Glutamatergic neuron (in vitro differentiated cells): ENCODE measurements at places on chromosomes 3 and 15. TPM values are rescaled to one million over a fixed set of nuclear protein-coding genes. Genes with fewer than 3 reads are reported as not detected.

The TXNRD3 gene
- total RNA-seq, result 1.8 TPM

DNA sequence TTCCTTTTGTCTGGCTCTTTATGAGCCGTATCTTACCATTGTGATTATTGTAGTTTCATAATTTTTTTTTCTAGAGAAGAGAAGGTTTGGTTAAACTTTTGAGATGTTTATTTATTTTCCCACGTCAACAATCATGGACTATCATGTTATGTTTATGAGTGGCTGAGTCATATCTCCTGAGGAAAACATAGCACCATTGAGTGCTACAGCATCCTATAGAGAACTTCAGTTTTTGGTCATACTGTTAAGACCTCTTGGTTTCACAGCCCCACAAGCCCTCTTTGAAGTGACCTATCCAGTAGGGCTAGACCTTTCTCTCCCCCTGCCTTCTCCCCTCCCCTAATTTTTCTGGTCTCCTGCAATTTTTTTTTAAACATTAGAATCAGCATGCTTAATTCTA, 20.8 kb downstream of the PIK3CA start:
- no peaks in the 10 kb centered on the region for H3K36me3 ChIP-seq
- H3K27ac ChIP-seq, result no peak overlapping the region
- no peaks in the 10 kb centered on the region for H3K27me3 ChIP-seq
- no peak overlapping the region for H3K4me3 ChIP-seq
- no peak for DNase-seq

GRCh38 chr3:13013566-13013965, 59.7 kb downstream of the IQSEC1 start:
- DNase-seq, result no peak
- H3K27ac ChIP-seq, result peak overlapping the region; percentile 31
- H3K36me3 ChIP-seq, result no peaks in the 10 kb centered on the region
- no peak overlapping the region for H3K4me3 ChIP-seq
- peaks cover 19% of the 10 kb centered on the region for H3K27me3 ChIP-seq

The FES gene
- 3.3 TPM for total RNA-seq

DNA sequence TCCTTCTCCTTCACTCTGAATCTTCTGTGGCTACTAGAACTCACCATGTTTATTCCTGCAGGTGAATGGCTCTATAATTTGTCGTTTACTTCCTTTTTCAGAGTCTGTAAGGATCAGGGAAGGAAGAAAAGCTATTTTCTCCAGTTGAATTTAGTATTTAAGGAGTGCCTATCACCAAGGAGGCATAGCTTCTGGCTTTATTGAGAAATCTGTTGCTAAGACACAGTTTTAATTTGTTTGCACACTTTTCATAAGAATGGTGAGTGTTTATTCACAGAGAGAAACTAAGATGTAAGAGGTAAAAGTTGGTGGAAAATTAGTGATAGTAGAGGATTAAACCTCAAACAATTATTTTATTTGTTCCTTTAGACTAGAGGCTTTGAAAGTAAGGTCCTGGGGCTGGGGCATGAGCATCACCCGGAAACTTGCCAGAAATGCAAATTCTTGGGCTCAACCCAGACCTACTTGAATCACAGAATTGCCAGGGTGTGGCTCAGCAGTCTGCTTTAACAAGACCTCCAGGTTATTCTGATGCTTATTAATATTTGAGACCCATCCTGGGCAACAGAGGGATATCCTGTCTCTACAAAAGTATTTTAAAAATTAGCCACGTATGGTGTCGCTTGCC, 461.3 kb downstream of the AGBL1 start:
- H3K36me3 ChIP-seq, result no peaks in the 10 kb centered on the region
- DNase-seq, result no peak
- H3K27ac ChIP-seq, result no peak overlapping the region
- H3K27me3 ChIP-seq, result no peaks in the 10 kb centered on the region

GRCh38 chr3:146575636-146576035, 29.5 kb downstream of the PLSCR5 start:
- H3K27me3 ChIP-seq, result no peaks in the 10 kb centered on the region
- no peaks in the 10 kb centered on the region for H3K36me3 ChIP-seq
- no peak overlapping the region for H3K4me3 ChIP-seq
- no peak overlapping the region for H3K27ac ChIP-seq

DNA sequence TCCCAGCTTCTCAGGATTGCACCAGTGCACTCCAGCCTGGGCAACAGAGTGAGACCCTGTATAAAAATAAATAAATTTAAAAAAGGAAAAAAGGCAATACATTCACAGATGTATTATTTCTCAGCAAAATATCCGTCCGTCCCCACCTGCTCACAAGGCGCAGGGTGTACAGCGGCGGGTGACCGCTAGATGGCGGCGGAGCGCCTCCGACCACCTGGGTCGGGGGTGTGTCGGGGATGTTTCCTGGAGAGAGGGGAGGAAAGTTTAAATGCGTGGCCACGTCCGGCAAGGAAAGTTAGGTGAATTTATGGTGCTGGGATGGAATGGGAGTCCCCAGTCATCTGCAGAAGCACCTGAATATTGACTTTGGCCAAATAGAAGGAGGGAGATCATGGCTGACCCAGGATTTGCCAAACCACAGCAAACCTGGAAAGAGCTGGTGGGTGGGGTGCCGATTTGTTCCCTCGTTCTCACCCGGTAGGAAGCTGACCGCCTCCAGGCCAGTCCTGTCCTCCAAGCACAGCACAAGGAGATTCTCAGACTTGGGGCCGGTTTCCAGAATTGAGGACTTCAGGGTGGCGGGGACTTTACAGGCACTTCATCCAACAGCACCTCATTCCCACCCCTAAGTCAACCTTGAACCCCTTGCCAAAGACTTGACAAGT, 88.3 kb downstream of the TMEM266 start:
- DNase-seq, result peak; percentile 89
- peaks cover 12% of the 10 kb centered on the region for H3K27me3 ChIP-seq
- H3K36me3 ChIP-seq, result peaks cover 6% of the 10 kb centered on the region
- peaks cover 26% of the 10 kb centered on the region for H3K4me1 ChIP-seq

- H3K4me3 ChIP-seq, result no peak overlapping the region
- peaks cover 30% of the 10 kb centered on the region for H3K4me1 ChIP-seq
- DNase-seq, result peak; percentile 78
These were observed 20.0 kb upstream of the PRR23E start for GRCh38 chr3:127172781-127173515.

The CPB1 gene
- total RNA-seq, result not detected

The IL5RA gene
- total RNA-seq, result not detected

GRCh38 chr3:188583341-188584161, 429.6 kb downstream of the LPP start:
- no peak overlapping the region for H3K4me3 ChIP-seq
- no peak overlapping the region for H3K27ac ChIP-seq
- H3K4me1 ChIP-seq, result peaks cover 4% of the 10 kb centered on the region
- H3K27me3 ChIP-seq, result peaks cover 2% of the 10 kb centered on the region
- no peak for DNase-seq
- H3K36me3 ChIP-seq, result no peaks in the 10 kb centered on the region

- H3K27me3 ChIP-seq, result no peaks in the 10 kb centered on the region
- H3K4me1 ChIP-seq, result peaks cover 15% of the 10 kb centered on the region
- no peak overlapping the region for H3K4me3 ChIP-seq
- no peaks in the 10 kb centered on the region for H3K36me3 ChIP-seq
- no peak for DNase-seq
- no peak overlapping the region for H3K27ac ChIP-seq
These were observed 18.6 kb downstream of the LRRN1 start for GRCh38 chr3:3817865-3818264.

DNA sequence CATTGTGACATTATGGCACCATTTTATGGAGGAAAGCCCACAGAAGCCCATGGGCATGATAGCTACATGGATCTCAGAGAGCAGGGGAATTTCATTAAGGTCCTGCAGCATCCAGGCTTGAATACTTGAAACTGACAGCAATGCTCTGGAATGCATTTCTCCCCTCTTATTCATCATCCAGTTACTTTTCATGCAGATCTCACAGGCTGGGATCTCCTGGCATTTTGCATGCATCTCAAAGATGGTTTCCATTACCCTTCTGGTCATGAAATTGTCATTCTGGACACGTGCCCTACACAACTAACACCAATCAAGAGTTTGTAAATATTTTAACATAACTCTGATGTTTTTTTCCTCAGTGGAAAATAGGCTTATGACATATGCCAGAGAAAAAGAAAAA, 32.4 kb downstream of the VGLL3 start:
- no peaks in the 10 kb centered on the region for H3K27me3 ChIP-seq
- DNase-seq, result no peak
- H3K4me3 ChIP-seq, result no peak overlapping the region
- peaks cover 10% of the 10 kb centered on the region for H3K4me1 ChIP-seq
- H3K27ac ChIP-seq, result no peak overlapping the region
- no peaks in the 10 kb centered on the region for H3K36me3 ChIP-seq

DNA sequence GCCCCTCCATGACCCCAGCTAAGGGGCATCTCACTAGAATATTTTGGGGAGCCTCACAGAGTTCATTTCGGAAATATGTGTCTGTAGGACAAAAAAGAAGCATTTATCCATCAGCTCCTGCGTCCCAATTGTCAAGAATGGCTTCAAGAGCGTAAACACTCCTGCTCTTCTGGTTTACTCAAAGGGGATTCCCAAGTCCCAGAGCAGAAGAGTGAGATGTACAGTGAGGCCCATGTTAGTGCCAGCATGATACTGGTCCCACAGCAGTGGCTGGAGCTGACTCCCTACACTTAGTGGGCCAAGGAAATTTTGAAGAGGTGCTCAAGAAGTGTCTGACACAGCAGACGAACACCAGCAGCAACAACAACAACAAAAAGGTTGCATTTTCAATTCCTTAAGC, 34.9 kb upstream of the ARL8B start:
- no peak for DNase-seq
- no peaks in the 10 kb centered on the region for H3K27me3 ChIP-seq
- H3K27ac ChIP-seq, result no peak overlapping the region
- H3K4me3 ChIP-seq, result no peak overlapping the region
- H3K4me1 ChIP-seq, result no peaks in the 10 kb centered on the region
- no peaks in the 10 kb centered on the region for H3K36me3 ChIP-seq

GRCh38 chr3:23817508-23818223, 11.9 kb downstream of the UBE2E1 start:
- H3K4me3 ChIP-seq, result no peak overlapping the region
- no peak for DNase-seq
- no peak overlapping the region for H3K27ac ChIP-seq
- H3K4me1 ChIP-seq, result peaks cover 2% of the 10 kb centered on the region
- H3K36me3 ChIP-seq, result no peaks in the 10 kb centered on the region

DNA sequence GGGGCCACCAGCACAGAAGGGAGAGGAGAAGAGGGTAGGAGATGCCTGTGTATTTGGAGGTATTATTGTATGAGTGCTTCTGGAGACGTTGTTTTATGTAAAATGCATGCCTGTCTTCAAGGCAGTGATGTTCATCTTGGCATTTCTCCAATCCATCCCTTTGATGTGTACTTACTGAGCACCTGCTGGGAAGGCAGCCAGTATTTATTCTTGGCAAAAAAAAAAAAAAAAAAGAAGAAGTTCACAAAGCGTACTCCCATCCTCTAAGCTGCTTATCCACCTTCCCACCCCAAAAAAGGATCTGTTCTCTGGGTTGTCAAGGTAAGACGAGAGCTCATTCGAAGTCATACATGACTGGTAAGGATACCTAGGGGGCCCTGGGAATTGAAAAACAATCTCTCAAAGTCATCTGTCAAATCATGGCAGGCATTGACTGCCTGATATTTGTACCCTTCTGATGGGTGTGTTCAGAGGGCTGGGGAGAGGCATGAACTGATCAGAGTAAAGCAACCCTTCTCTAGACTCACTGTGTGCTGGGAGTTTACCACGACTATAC, 30.0 kb upstream of the SLC6A1 start:
- no peak overlapping the region for H3K27ac ChIP-seq
- no peaks in the 10 kb centered on the region for H3K36me3 ChIP-seq
- no peak for DNase-seq
- peaks cover 4% of the 10 kb centered on the region for H3K4me1 ChIP-seq

GRCh38 chr15:89772932-89773583, 3.1 kb upstream of the MESP2 start:
- H3K27ac ChIP-seq, result no peak overlapping the region
- H3K4me1 ChIP-seq, result no peaks in the 10 kb centered on the region
- no peak overlapping the region for H3K4me3 ChIP-seq
- DNase-seq, result no peak
- H3K36me3 ChIP-seq, result no peaks in the 10 kb centered on the region

DNA sequence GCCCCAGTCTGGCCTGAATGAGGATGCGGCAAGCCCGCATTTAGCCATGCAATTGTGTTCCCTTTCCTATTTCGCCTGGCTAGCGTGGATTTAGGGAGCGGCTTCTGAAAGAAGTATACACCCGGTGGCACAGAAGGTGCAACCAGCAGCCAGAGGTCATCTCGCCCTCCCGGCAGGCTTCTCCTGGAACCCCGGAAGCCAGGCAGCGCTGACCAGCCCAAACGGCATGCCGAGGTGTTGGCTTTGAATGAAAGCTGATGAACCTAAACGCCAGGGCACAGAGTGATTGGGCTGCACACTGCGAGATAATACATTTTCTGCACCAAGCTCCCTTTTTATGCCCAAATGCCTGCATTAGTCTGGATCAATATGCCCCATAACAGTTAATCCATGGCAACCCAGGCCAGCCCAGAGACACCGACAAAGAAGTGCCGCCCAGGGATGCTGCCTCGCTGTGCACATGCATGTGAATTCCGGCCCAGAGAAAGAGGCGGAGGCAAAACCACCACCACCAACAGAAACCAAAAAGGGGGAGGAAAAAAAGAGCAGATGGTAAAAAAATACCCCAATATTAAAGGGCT, 1.4 kb downstream of the SRGAP3 start:
- H3K27ac ChIP-seq, result peak overlapping the region; percentile 95
- peak; percentile 40 for DNase-seq
- peaks cover 4% of the 10 kb centered on the region for H3K27me3 ChIP-seq
- no peaks in the 10 kb centered on the region for H3K36me3 ChIP-seq
- peaks cover 29% of the 10 kb centered on the region for H3K4me1 ChIP-seq

DNA sequence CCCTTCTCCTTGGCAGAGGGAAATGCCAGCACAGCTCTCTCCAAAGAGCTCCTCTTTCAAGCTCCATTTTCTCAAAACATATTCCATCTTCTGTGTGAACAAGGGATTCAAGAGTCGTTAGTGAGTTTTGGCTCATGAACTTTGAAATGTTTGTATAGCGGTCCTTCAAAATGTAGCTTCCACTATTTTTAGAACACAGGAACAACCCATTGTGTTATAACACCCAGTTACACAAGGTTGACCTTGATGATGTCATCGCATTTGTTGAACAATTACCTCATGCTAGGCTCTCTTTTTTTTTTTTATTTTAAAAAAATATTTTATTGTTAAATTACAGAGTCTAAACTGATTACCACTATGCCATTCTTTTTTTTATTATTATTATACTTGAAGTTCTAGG, 251.7 kb downstream of the THSD4 start:
- peaks cover 12% of the 10 kb centered on the region for H3K4me1 ChIP-seq
- no peak overlapping the region for H3K27ac ChIP-seq
- peaks cover 8% of the 10 kb centered on the region for H3K36me3 ChIP-seq

DNA sequence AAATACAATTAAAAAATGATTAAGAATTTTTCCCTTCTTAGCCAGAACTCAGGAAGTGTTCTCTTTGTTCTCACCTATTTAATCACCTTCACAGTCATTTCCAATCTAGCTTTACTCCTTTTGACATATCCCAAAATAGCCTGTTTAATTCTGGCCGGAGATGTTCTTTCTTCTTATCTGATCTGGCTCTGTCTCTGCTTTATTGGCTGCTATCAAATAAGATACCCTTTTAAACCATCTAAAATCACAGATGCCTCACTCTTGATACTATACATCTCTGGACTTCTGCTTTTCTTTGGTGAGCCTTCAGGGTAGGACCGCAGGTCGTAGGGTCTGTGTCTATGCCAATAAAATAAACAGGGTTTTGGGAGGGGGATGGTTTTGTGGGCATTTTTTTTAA, 319.2 kb upstream of the SEMA6D start:
- H3K27ac ChIP-seq, result peak overlapping the region; percentile 74
- peaks cover 45% of the 10 kb centered on the region for H3K4me1 ChIP-seq
- DNase-seq, result no peak
- peak overlapping the region; percentile 45 for H3K4me3 ChIP-seq
- H3K27me3 ChIP-seq, result peaks cover 8% of the 10 kb centered on the region

The GOLGA8T gene
- total RNA-seq, result not detected
